ENCODE measurements at places on chromosomes 12 and 14.

DNA sequence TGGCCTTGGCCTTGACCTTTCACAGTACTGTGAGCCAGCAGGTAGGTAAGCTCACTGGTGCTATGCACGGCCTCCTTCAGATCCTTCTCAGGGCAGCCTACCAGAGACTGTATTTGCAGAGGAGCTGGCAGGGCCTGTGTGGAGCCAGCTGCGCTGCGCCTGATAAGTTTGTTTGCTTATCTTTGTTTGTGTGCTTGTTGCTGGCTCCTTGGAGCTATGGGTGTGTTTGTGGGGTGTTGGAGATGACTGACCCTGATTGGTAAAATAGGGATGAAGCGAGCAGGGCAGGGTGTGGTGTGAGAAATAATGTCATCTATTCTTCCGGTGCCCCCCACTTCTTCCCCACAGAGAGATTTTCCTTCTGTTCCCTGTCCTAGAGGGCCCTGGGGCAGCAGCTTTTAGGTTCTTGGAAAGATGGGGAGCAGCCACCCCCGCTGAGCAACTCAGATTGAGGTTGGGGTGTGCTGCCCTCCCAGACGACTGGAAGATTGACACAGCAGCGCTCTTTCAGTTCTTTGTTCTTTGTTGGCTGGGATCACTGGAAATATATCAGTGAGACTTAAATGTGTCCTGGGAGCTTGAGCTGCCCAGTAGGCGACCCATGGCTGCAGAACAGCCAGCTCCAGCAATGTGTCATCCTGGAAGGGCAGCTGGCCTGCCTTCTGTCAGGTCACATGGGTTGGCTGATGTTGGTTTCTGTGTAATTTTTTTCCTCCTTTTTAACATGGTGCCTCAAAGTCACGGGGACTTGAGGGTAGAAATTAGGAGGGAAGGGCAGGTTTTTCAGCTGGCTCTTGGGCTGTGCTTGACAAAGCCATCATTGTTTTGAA, 19.6 kb downstream of the MLXIP start:
- DNase-seq, result no peak

DNA sequence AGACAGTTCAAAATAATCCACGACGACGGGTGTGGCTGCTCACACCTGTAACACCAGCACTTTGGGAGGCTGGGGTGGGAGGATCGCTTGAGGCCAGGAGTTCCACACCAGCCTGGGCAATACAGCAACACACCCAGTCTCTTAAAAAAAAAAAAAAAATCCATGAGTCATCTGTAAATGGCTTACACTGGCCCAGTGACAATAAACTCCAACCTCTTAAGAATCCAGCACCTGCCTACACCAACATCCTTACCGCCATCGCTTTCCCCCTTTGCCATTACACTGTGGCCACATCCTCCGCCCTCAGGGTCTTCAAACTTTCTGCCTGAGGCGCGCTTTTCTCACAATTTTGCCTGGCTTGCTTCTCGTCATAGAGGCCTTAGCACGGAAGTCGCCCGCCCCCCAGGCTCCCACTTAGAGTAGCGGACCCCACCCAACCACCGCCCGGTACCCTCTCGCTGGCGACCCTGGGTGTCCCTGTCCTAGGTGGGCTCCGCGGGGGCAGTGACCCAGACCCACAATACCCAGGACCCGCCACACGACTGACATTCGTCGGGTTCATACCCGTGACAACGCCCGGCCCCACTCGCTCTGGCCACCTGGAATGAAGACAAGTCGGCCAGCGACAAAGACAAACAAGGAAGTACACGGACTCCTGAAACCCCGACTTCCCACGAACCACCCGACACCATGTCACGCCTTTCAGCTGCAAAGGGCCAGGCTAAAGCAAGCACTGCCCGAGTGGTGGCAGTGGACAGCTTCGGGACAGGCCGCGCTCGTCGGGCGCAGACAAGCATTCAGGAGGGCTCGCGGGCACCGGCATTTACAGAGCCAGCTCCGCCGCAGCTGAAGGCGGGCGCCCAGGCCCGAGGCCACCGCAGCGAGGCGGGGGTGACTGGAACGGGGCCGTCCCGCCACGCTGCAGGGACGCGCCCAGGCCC, 636 bp downstream of the GOLGA3 start:
- DNase-seq, result no peak

DNA sequence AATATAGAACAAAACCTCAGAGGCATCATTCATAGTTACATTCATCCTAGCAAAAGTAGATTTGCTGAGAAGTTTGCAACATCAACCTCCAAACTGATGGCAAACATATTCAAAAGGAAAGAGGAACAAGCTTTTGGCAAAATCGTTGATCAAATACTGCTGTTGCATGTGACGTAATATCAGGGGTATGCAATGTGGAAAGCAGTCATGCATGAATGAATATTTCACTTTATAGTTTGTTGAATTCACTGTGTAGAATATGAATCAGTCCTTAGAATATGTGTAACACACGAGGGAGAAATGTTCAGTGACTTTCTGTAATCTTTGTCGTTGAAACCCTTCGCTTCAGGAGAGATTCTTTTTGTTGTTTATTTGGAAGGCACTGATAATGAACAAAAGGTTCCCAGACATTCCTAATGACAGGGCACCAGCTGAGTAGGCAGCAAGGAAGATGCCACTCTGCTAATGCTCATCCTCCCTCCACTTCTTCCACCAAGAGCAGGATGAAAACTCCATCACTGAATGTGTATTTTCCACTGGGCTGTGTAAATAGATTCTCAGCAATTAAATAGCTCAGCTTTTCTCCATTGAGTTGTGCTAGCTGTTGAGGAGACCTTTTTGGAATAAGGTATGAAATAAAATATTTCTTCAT, 126.1 kb downstream of the PELI2 start:
- DNase-seq, result no peak

- no peak for DNase-seq
Measured at GRCh38 chr14:78157494-78158437, 12.4 kb upstream of the NRXN3 start.

DNA sequence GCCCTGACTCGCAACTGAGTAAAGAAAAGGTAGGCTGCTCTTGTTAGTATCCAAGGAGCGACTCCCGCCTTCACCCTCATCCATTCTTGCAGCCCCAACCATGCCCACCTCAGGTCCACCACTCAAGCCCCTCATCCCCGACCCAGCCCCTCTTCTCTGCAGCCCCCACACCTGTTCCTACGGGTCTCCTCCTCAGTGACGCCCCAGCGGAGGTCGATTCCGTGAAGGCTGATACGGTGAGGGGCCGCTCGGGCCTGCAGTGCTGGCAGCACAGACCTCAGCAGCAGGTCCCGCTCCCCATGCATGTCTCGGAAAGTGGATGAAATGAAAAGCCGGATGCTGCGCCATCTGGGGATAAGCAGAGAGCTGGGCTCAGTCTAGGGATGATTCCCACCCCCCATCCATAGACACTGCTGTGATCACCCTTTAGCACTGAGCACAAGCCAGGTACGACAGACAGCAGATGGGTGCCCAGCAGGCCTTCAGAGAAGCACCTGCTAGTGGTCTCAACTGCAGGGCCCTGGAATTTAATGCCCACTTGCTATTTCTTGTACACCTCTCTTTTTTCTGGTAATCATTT, 26.9 kb downstream of the TEP1 start:
- no peak for DNase-seq

GRCh38 chr14:88424573-88424972, 39.1 kb downstream of the SPATA7 start:
- DNase-seq, result no peak

DNA sequence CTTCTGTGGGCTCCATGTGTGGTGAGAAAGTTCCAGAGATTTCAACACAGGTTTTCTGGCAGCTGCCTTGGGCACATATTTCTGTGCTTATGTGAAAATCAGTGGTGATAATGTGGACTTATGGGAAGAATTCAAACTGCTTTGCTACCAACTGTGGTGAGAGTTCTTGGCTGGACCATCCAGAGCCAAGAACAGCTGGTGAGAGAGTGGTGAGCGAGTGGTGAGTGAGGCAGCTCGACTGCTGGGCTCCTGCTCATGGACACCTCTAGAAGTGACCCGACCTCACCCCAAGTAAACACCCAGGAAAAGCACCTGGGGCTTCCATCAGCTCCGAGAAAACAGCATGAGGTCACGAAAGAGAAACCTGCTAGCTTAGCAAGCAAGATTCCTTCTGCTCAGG, 106.4 kb downstream of the PIWIL1 start:
- DNase-seq, result no peak

DNA sequence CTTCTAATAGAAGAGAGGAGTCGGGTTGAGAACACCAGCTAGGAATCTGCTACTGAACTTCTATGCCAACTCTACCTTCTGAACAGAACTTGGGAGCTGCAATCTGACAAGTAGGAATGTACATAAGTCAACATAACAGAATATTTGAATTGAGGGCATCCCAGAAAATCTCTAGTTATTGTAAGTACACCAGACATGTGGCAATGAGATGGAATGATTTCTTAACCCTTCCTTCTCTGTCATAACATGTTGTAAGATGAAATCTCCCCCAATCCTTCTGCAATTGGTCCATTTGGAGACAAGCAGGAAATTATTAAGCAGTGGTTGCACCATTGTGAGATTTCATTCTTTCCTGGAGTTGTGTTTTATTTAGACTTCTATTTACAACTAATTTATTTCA, 68.7 kb upstream of the TMPO start:
- DNase-seq, result no peak

DNA sequence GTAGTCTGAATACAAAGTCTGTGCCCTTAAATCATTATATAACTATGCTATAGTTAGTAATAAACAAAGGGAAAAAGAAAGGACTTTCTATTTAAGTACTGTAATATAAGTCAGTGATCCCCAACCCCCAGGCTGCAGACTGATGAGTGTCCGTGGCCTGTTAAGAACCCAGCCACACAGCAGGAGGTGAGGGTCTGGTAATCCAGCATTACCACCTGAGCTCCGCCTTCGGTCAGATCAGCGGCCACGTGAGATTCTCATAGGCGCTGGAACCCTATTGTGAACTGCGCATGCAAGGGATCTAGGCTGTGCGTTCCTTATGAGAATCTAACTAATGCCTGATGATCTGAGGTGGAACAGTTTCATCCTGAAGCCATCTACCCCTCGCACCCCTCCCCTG, 15.7 kb downstream of the NFYB start:
- DNase-seq, result no peak

DNA sequence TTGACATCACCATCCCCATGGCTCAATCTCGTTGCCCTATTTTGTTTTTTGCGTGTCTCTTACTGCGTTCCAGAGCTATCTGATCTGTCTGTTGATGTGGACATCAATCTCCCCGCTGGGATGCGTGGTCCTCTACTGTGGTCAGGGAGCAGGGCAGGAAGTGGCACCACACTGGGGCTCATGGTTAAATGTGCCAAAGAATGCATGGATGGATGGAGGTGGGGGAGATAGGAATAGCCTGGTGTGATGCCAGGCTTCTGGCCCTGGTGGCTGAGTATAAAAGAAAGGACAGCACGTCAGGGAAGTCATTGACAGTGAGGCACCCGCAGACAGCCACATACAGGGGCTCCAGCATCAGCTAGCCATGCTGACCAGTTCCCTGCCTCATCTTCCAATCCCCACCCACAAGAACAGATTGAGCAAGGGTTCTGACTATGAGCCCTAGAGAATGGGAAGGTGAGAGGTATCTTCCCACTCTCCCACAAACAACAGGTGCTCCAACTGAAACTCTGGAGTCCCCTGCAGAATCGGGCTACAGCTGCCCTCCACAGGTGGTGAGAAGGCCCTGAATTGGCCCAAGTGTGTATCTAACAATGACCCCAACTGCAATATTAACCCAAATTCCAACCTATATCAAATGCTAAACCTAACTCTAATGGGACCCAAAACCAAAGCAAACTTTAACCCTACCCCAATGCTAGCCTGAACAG, 2.7 kb upstream of the BEGAIN start:
- no peak for DNase-seq

DNA sequence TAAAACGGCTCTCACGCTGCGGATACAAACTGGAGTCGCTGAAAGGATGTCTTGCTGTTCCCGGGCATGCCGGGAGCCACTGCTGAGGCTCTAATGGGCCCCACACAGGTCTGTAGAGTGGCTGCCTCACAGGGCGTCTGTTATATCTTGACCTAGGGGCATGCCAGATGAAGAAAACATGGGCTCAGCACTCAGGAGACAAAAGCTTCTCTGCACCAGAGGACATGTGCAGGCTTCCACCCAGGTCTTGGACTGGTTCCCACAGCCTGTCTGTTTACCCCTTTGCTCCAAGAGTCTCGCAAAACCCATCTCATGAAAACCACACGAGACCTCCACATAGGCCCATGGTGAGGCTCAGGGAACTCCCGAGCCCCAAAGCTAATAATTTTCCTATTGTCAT, 134.2 kb downstream of the RPS29 start:
- no peak for DNase-seq

Measured in coronary artery (tissue), 2 donors.